Activated T-helper 1 cell treated with anti-CD3 and anti-CD28 coated beads, Interleukin-2, amount 50 U/mL, for 16 hours (primary cell): ENCODE measurements at places on chromosomes 12 and 14.

GRCh38 chr14:82394916-82395315 is 861.3 kb upstream of the SEL1L start:
- no peak for DNase-seq

DNA sequence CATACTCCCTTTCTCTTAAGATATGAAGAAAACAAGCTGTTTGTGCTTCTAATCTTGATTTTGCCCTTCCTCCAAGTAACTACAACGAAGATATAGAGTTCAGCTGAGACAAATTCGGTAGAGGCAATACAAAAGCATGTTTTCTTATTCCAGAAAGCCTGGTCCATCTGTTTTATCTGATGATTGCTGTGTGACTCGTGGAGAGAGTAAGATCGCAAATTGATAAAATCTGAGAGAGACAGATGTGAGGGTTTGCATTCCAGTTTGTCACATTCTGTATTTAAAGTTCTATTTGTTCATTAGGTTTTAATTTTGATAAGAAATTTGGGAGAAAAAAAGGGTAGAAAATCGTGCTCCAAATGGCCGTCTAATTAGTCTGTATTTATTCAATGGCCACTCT is 192.1 kb downstream of the CPNE8 start:
- DNase-seq: no peak

DNA sequence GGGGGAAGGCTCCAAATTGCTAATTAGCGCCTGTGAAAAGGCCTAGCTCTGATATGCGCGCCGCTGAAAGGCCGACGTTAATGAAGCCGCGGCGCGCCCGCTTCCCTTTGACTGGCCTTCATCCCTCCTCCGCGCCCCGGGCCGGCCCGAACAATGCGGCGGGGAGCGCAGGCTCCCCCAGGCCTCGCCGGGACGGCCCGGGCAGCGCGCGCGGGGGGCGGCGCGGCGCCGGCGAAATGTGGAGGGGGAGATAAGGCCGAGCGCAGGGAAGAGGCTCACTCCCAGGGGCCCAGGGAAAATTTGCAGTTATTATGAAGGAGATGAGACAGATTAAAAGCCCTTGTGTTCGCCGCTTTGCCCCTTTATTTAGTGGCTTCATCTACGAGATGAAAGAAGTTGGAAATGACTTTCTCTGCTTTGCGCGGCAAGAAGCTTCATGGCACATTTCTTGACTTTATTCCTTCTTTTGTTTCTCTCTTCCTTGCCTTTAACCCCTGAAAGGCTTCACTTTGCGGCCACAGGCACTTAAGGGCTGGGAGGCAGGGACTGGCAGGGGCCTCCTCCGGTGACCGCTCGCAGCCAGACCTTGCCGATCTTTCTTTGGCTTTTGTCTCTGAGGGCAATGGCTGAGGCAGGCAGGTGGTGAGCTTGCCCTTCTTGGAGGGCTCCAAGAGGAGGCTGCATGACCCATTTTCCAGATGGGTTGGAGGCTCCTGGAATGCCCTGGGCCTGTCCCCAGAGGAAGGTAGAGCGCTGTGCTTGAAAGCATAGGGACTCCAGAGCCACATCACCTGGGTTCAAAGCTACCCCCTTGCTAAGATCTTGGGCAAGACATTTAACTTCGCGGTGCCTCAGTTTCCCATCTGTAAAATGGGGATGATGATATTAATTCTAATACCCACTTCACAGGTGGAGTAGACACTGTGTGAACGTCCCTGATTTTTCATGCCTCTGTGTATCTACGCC is 12.7 kb upstream of the GPATCH2L start:
- no peak for DNase-seq

GRCh38 chr12:38892087-38892786 is 13.2 kb downstream of the CPNE8 start:
- no peak for DNase-seq
